CD4-positive, alpha-beta T cell treated with Interleukin-6 at 100 ng/mL for 8 hours (primary cell): ENCODE measurements at places on chromosomes 1 and 21.

GRCh38 chr1:7070389-7071029 is 285.3 kb downstream of the CAMTA1 start:
- peak; percentile 40 for DNase-seq

GRCh38 chr1:177937931-177938330 is 31.9 kb downstream of the SEC16B start:
- DNase-seq = no peak

- no peak for DNase-seq
Measured at GRCh38 chr1:9691108-9691445, 39.5 kb downstream of the PIK3CD start.

GRCh38 chr1:36664571-36665287 is 182.0 kb upstream of the CSF3R start:
- DNase-seq = no peak

- no peak for DNase-seq
Measured at GRCh38 chr1:235009074-235009473, 119.6 kb downstream of the TOMM20 start.
